ENCODE measurements at places on chromosomes 4 and X.

DNA sequence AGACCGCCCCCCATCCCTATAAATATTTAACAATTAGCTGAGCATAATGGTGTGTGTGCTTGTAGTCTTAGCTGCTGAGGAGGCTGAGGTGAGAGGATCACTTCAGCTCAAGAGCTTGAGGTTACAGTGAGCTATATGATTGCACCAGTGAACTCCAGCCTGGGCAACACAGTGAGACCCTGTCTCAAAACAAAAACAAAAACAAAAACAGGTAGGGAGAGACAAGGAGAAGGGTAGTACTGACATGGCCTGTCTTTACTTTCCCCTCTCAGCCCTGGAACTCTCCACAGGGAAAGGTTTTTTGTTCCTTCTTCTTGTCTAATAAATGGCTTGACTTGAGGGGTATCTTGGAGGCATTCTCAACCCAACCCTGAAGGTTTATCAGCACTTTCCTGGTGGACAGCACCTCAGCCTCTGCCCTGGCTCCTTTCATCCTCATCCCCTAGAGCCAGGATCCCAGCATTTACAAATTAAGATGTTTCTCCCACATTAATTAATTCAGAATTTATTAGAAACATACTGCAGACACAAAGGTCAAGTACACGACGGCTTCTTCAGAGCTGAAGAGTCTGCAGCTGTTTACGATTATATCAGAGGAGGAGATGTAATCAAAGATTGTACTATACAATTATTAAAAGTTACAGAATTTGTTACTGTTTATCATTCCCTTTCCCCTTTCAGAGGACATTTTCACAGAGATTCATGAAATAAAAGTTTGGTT, 131.8 kb downstream of the AFF1 start:
- DNase-seq: no peak

- no peak for DNase-seq
These were observed 22.6 kb downstream of the CCNQ start for GRCh38 chrX:153576239-153576870.

DNA sequence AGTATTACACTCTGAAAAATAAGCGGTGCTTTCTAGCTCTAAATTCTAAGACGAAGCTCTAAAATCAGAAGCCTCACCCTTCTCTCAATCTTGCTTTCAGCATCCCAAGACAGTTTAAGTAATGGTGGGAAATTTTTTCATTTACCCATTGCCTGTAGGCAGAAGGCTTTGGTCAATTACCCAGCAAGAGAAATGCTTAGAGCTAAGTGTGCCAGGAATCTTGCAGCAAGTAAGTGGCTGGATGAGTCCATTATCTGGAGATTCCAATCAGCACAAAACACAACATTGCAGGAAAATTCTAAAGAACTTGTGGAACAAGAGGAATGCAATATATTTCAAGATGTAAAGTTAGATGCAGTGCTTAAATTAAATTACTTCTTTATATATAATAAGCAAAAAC, 28.4 kb downstream of the USP26 start:
- DNase-seq: no peak

DNA sequence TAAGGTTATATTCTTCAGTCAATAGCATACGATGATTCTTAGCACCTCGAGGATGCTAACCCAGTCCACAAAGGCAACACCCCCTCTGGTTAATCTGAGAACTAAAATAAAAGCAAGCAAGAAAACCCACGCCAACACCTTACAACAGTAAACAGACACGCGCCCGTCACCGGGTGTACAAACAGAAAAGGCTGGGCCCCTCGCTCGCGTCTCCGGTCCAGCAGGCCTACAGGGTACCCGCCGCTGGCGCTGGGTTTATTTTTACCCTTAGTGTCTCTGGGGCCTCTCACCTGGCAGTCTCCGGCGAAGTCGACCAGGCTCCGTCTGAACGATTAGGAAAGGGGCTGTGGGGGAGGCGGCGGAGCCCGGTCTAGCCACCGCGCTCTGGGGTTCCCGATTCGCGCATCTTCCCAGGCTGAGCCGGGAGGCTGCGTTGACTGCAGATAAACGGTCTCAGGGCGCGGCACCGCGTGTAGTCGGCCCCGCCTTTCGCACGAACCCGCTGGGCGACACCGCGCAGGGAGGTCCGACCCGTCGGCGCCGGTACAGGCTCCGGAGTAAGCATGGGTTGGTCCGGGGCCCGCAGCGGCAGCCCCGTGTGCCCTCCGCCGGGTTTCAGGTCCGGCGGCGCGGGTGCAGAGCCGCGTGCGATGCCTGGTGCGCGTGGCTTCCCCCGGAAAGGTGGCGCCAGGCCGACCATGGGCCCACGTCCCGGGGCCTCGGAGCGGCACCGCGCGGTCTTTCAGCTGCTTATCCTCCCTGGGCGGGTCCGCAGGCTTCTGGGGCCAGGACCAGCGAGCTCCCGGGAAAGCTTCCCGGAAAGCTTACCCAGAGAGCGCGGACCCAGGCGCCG, 441 bp downstream of the SLC9B2 start:
- DNase-seq: peak; percentile 35

GRCh38 chr4:162700358-162700757, 466.3 kb downstream of the NAF1 start:
- DNase-seq: no peak

- no peak for DNase-seq
These were observed 24.3 kb downstream of the XKRX start for GRCh38 chrX:100904433-100904832.
